ENCODE measurements at places on chromosomes 3 and 15.
A peak's percentile ranks its signal among the peaks of the same experiment; 100 is the strongest.

DNA sequence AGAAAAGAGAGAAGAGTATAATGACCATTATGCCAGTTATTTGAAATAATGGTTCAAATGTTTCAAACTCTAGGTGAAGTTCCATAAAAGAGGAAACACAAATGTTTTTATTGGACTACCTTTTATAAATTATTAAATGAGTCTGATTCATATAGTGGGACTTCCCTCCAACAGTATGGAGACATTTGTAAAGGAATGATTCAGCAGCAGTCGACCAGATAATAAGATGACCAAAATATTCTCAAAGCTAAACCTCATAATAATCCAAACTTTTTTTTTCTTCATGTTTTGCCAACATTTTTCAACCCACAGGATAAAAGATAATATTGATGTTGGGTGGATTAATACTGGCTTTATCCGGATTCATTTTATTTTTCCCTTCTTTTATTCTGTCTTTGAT is 18.8 kb downstream of the TIPARP start:
- no peak for DNase-seq

- DNase-seq: no peak
These were observed 52.5 kb downstream of the PIAS1 start for GRCh38 chr15:68106656-68107055.

- no peak for DNase-seq
These were observed 19.2 kb downstream of the FOXP1 start for GRCh38 chr3:71564361-71564760.

GRCh38 chr3:177466074-177466473 is 268.8 kb upstream of the TBL1XR1 start:
- DNase-seq: no peak

GRCh38 chr15:85389772-85390171 is 9.4 kb downstream of the AKAP13 start:
- DNase-seq: no peak

DNA sequence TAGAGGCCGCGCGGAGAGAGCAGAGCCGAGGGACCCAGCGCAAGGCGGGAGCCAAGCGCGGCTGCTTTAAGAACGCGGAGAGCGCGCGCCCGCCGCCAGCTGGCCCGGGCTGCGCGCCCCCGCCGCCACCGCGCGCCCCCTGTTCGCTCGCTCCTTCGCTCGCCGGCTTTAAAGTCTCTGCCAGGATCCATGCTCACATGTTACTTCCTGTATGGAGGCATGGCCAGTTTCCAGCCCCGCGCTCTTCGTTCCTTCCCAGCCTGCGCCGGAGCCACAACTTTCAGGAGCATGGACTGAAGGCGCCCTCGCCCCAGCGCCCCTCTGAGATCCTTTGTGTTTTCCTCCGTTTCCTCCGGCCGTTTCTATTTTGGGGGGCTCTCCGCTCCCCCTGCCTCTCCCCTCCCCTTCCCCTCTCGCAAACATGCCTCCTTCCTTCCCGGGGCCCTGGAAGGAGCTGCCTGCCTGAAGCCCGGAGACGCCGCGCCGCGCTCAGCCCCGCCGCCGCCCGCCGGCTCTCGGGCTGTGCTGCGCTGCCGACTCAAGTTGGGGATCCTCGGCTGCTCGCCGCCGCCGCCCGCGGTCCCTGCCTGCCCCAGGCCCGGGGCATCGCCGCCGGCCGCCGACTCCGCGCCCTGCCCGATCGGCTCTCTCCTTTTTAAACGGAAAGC is at the start of gene PTPRG:
Gene PTPRG, plus strand, starts transcription at position 198 of the 668 bp plus-strand sequence. CDS start 717 bp downstream, outside the sequence.
- DNase-seq: peak; percentile 65
